ENCODE measurements at places on chromosomes 3 and 15. TPM values are rescaled to one million over a fixed set of nuclear protein-coding genes. Genes with fewer than 3 reads are reported as not detected.

DNA sequence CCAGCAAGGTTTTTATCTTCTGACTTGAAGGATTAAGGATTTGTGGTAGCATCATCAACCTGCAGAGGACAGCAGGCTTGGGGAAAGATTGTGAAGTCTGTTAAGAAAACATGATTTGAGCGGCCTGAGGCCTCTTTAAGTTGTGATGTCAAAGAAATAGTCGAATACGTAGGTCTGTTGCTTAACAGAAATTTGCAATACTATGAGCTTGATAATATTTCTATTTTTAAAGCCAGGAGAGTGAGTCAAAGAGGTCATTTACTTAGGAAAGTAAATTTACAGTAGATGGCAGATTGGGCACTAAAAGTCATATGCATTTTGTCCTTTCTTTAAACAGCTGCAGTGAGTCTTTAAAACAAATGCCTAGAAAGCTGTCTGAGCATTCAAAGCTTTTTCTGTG lies 336.3 kb downstream of the DIPK2A start:
- no peak for DNase-seq

Gene LRRC49
- 11.6 TPM for total RNA-seq

- no peak for DNase-seq
Observed at GRCh38 chr3:122785231-122785630, 8.4 kb downstream of the HSPBAP1 start.

GRCh38 chr3:152858170-152858800 lies 23.4 kb downstream of the P2RY1 start:
- DNase-seq: no peak

DNA sequence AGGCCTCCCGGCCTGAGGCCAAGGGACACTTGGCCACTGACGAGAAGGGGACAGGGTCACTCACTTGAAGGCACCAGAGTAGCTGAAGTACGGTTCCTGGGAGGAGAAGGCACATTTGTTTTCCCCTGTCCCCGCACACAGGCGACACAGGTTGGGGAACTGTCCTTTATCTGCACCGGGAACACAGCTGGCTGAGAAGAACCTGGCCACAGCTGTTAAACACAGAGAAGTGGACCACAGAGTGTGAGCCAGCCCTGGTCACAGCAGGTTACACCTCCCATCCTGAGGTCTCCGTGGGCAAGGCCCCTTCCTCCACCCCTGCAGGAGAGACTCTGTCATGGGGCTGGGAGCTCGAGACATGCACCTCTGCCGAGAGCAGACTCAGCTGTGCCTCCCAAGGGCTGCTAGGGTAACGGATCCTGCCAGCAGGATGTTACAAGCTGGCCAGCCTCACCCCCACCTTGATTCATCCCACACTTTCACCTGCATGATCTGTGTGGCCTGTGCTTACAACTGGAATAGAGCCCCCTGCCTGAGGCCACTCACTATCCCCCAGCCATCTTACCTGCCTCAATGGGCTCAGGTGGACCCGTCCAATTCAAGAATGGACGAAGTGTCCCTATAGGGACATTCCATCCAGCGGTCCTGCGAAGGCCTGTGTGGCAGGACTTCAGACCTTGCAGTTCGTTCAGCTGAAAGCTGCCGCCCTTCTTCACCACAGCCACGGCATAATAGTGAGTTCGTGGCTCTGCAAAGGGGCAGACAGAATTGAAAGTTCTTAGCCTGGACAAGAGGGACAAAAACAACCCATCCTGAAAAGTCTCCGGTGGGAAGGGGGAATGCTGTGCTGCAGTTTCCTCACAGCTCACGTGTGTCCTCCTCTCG lies 9.2 kb downstream of the LTF start:
- no peak for DNase-seq

Gene LRTM1
- not detected for total RNA-seq

DNA sequence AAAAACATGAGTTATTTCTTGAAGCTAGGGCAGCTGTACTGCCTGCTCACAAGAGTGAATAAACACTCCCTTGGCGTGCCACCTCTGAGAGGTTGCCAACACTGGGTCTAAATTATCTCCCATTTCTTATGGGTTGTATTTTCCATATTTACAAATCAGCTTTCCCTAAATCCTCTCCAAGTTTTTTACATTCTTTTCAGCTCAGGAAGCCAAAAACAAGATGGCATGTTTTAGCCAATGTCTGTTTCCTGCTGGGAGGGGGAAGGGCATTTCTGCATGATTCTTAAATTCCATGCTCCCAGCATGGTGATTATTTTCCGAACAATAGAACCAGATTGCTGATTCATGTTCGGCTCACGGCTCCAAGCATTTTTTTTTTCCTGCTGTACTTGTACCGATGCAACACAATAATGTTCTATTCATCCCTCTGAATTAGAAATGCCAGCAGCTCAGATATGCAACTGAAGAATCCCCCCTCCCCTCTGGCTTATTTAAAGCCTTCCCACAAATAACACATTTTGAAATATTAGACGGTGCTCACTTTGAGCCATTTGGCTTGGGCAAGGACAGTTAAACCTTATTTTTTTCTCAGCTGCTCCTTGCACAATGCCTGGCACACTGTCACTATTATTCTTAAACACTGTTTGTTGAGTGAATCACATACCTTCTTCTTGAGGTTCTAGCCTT lies 252.5 kb downstream of the THRB start:
- DNase-seq: no peak

GRCh38 chr3:101311676-101312075 lies 8.7 kb downstream of the IMPG2 start:
- no peak for DNase-seq

Gene PLSCR2
- total RNA-seq: not detected

Gene NEK10
- total RNA-seq: 1.1 TPM

DNA sequence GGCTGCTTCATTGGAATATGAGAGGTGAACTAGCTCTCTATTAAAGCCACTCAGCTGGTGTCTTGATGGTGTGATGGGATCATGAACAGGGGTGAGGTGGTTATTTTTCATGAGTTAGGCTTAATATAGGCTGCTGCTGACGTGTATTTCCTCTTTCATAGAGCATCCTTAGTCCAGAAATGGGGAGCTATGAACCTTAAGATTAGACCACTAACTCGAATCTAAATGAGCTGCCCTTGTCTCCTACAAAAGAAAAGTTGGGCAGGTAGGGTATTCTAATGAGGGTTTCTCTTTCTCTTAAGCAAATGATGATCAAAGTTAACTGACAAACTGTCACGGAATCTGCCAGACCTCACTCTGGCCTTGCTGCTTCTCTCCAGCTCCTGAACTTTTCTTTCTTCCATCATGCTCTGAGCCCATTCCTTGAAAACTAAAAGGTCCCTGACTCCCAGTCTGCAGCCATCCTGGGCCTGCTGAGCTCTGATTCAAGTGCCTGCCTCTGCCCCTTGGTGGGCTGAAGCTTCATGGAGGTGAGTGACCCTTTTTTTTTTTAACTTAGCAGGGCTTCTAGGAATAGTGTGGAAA lies at the start of gene TRIM69:
Gene TRIM69 (plus strand): TSS at position 348 of the 585 bp plus-strand sequence. CDS start 177 bp downstream, at position 525.
- no peak for DNase-seq

Gene NEDD4
- total RNA-seq: 7.5 TPM

DNA sequence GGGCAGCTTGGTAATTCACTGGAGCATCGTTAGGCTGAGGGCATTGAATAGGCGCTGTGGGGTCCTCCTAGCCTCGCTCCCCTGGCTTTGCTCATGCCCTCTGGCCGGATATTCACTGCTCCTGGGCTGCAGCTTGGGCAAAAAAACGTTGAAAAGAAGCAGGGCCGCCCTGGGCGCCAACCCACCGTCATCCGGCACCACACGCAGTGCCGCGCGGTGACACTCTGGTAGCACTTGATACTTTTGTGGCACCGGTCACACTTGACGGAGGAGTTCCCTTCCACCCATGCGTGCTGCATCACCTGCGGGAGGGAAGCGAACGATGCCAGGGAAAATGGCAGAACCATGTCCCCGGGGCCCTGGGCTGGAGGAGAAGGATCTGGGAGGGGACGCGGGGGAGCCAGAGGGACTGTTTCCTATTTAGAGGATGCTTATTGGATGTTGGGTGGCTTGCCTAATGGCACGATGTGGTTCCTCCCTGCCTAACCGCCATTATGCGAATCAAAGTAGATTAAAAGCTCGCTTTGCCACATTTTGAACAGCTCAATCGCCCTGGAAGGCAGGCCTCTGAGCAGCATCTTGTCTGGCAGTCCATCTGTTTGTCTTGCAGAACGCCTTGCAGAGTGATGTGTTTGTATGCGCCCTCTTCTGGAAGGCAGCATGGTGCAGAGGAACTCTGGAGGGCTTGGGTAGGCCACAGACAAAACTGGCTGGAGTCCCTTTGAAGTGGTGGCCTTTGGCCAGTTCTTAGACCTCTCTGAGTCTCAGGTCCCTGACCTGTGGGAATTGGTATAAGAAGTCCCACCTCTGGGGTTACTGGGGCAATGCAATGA lies 93.2 kb downstream of the DGKG start:
- DNase-seq: no peak

GRCh38 chr3:196177967-196178366 lies 33.2 kb downstream of the ZDHHC19 start:
- DNase-seq: no peak

DNA sequence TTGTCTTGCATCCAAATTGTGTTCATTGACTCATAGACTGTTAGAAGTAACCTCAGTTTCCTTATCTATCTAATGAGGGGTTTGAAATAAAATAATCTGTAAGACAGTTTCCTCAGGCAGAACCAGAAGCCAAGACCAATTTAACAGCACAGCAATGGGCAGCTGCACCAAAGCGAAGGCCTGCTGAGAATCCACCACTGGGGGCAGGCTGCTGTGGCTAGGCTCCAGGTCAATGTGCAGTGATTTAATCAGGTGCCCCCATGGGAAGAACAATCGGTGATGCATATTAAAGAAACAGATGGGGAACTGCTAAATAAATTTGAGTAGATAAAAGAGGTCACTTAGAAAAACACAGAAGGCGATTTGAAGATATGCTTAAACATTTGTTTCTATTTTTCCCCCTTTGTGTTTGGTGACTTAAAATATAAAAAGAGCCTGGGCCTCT lies 28.0 kb upstream of the TMOD3 start:
- DNase-seq: peak; percentile 62

Gene ZNF660
- 7.1 TPM for total RNA-seq

DNA sequence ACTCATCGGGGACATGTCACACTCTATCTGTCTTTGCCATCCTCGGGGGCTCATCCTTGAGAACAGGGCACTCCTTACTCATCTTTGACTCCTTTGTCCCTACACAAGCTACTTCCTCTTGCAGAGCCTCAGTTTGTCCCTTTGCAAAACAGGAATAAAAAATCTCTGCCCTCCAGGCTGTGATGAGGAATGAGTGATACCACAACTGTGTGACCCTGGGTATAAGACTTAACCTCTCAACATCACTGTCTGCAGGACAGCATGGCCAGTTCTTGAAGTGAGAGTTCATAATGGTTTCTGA lies 48.5 kb downstream of the IQSEC1 start:
- no peak for DNase-seq

DNA sequence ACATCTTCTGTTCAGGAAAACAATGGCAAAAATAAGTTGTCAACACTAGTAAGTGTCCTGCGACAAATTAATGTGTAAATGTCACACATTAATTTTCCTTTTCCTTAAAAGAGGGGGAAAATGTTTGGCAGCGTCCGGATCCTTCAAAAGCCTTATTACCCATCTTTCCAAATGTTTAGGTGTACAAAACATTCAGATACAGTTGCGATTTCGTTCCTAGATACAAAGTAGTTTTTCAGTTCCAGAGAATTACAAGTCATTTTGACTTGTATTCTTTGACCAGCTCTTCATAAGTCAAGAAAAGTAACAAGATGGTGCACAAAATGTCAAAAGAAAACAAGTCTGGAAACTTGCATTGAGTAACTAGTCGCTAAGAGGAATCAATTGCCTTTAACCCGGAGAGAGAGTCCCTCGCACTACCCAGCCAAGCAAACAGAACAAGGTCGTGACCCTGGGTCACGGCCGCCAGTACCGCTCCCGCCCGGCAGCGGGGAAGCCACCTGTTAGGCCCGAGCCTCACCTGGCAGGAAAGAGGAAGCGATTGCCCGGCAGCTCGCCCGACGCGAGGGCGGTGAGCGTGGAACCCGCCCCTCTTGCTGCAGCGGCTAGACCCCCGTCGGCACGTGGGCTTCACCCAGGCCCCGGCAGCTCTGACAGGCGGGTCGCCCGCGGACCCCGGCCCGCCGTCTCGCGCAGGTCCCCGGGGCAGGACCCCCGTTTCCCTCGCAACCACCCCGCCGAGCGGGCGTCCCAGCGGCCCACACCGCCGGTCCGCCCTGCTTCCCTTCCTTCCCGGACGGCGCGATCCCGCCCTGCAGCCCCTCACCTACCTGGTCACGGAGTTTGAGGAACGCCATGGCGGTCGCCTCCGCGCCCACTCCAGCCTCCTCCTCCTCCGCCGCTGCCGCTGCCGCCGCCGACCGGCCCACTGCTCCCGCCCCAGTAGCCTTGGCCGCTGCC lies 61.0 kb upstream of the ANKRD28 start:
- DNase-seq: peak; percentile 10

GRCh38 chr3:76699846-76700245 lies 340.1 kb upstream of the ROBO2 start:
- no peak for DNase-seq

DNA sequence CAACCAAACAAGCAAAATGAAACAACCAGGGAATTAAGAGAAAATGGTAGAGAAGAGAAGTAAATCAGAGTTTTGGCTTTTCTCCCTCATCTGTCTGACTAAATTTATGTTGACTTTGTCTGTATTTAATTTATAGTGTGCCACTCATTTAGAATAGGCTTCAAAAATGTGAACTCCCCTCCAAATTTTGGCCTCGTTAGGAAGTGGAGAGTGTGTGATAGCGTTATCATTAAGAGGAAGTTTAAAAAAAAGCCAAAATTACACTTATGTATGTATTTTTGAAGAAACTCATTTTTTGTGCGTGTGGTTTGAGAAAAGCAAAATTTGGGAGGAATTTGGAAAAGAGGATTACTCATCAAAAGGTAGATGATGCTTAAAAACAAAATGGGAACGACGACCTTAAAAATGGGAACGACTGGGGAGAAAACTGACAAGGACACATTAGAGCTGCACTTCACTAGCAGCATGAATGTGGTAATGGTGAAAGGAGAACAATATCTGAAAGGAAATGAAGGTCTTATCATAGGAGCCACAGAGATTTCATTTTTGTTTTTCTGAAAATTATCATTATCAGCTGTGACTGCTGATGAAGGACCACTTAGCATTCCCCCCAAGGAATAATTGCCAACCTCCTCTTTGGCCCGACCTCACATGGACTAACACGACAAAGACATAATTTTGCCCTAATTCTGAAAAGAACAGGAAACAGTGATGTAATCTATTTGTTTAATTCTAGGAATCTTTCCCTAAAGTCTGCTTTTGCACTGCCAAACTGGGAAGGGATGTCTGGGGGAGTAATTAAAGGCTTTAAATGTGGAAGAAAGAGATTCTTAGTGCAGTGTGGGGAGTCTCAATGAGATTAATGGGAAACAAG lies 163.2 kb upstream of the P2RY1 start:
- DNase-seq: peak; percentile 36

- DNase-seq: peak; percentile 63
Observed at GRCh38 chr3:152769523-152769922, 65.4 kb upstream of the P2RY1 start.

Gene CPEB1
- total RNA-seq: 1.9 TPM

Measured in cardiac muscle cell (in vitro differentiated cells and primary cell).